ENCODE measurements at places on chromosomes 1 and 21.

GRCh38 chr1:235421751-235422150 lies 54.5 kb downstream of the TBCE start:
- no peak for DNase-seq

- no peak for DNase-seq
Measured at GRCh38 chr1:180854001-180854400, 58.7 kb upstream of the KIAA1614 start.

GRCh38 chr1:193944454-193944853 lies 758.0 kb upstream of the B3GALT2 start:
- DNase-seq, result no peak

- no peak for DNase-seq
Measured at GRCh38 chr1:41353744-41354143, 7.5 kb upstream of the FOXO6 start.

GRCh38 chr1:21668232-21668950 lies 766 bp downstream of the RAP1GAP start:
- DNase-seq, result no peak
